Left cardiac atrium (tissue), 4 donors: ENCODE measurements at places on chromosomes 2 and 18. TPM values are rescaled to one million over a fixed set of nuclear protein-coding genes. Genes with fewer than 3 reads are reported as not detected.

GRCh38 chr2:106272216-106272807 lies 78.2 kb upstream of the UXS1 start:
- DNase-seq = no peak

DNA sequence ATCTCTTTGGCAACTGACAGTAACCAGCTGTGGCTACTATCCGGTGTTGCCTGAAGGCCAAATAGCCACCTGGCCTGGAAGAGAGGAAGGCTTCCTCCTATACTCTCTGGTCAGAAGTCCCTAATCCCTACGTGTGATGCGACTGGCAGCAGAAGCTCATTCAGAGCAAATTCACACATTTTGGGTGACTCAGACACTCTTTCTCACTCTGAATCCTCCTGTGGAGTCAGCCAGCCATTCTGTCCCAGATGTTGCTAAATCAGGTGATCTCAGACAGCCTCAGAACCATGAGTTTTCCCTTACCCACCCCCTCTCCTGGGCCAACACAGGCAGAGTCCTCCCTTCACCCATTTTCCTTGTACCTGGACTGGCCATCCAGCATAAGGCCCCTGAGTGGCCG lies 34.7 kb downstream of the CFAP53 start:
- no peak for DNase-seq

DNA sequence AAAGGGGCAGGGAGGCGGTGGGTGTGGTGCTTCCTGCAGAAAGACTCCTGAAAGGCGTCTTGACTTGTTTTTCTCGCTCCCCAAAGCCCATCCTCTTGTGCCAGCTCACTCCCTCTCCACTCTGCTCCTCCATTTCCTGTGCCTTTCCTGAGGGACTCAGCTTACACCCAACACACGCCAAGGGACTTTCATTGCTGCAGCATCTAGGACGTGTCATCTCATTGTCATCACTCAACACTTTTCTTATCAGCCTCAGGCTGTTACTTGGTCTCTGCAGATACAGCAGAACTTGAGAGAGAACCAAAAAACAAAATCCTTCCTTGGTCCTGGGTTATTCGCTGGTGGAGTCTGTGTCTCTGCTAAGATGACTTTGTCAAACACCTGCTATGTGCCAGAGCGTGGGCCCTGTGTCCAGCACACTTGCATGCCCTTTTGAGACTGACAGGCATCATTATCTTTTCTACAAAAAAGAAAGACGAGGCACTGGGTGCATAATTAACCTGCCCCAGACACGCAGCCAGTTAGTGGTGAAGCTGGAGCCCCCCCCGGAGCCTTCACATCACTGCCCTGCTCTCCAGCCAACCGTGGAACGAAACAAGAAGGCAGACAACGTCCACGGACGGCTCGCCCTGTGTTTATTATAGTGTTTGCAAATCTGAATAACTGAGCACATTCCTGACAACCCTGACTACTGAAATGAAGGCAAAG lies 261.7 kb upstream of the HDAC4 start:
- no peak for DNase-seq

DNA sequence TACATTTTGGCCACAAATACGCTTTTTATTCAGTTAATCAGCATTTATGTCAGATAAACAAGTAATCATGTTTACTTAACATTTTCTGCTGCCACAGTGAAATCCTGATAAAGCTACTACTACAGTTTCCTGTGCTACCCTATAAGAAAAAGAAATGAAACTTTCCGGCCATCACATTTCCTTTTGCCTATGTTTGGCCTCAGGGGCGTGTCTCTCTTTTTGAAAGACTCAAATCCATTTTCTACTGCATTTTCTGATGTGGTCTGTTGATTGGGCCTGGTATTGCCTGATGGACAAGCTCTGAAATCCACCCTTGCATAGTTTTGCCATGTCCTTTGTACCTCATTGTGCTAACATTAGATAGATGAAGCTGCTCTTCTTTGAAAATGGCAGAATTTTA lies 152.6 kb downstream of the AGPS start:
- no peak for DNase-seq

GRCh38 chr18:12838178-12838634 lies 45.8 kb downstream of the PTPN2 start:
- peak; percentile 42 for DNase-seq

RBM44 gene
- total RNA-seq = 0.47 TPM

GRCh38 chr18:71998547-71999097 lies 545.5 kb downstream of the CBLN2 start:
- DNase-seq = no peak

GRCh38 chr2:36214691-36215090 lies 140.9 kb upstream of the CRIM1 start:
- DNase-seq = no peak

DNA sequence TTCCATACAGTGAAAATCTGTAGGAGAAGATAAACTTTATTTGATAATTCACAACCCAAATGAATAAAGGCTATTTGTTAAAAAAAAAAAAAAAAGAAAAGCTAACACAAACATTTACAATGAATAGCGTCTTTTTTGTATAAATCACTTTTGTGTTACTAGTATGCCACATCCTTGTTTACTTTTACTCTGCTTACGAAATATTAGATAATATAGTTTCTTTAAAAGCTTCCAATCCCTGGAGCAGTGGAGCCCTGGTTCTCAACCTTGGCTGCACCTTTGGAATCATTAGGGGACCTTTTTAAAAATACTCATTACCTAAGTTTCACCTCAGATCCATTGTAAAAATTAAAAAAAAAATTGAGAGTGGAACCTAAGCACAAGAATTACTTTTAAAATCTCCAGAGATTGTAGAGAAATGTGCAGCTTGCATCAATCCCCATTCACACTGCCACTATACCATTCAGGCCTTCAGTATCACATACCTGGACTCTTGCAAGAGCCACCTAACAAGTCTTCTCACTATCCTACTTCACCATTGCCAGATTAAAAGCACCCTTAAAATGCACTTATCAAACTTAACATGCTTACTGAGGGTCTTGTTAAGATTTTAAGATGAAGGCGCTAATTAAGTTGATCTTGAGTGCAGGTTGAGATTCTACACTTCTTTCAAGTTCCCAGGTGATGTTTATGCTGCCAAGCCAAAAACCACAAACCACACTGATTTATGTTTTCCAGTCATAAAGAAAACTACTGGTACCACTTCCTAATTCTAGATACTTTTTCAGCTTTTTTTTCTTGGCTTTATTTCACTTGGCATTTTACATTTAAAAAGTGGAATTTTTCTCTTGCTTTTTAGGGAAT lies 59.7 kb upstream of the ZC3H15 start:
- DNase-seq = no peak

- no peak for DNase-seq
Measured at GRCh38 chr18:3458952-3459853, 9.2 kb downstream of the TGIF1 start.

DNA sequence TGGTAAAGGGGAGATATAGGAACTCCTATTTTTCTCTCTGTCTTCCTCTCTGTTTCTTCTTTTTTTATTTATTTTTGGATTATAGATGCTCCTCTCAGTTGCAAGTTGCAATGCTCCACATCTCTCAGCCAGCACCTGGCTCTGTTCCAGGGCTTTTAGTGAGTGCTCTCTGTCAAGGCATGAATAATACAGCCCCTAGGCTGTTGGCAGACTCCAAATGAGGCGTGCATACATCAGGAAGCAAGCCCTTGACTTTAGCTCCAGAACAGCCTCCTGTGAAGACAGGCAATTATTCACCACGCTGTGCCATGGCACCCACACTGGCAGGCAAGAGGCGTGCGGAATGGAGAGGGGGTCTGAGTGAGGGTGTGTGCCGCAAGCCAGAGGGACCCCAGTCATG lies 228.1 kb upstream of the PXDN start:
- peak; percentile 40 for DNase-seq

GRCh38 chr2:9709539-9710285 lies 78.9 kb upstream of the YWHAQ start:
- DNase-seq = no peak

DNA sequence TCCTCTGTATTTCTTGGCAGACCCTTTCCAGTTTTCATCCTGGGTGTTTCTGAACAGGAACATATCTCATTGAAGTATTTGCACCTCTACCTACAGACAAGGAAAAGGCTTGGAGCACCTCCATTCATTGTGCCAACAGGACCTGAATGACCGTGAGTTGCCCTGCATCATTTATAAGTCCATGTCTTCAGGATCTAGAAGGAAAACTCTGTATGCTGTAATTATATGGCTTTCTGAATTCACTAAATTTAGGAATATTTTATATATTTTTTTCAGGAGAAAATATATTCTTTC lies 402.3 kb upstream of the SLC14A2 start:
- no peak for DNase-seq

DNA sequence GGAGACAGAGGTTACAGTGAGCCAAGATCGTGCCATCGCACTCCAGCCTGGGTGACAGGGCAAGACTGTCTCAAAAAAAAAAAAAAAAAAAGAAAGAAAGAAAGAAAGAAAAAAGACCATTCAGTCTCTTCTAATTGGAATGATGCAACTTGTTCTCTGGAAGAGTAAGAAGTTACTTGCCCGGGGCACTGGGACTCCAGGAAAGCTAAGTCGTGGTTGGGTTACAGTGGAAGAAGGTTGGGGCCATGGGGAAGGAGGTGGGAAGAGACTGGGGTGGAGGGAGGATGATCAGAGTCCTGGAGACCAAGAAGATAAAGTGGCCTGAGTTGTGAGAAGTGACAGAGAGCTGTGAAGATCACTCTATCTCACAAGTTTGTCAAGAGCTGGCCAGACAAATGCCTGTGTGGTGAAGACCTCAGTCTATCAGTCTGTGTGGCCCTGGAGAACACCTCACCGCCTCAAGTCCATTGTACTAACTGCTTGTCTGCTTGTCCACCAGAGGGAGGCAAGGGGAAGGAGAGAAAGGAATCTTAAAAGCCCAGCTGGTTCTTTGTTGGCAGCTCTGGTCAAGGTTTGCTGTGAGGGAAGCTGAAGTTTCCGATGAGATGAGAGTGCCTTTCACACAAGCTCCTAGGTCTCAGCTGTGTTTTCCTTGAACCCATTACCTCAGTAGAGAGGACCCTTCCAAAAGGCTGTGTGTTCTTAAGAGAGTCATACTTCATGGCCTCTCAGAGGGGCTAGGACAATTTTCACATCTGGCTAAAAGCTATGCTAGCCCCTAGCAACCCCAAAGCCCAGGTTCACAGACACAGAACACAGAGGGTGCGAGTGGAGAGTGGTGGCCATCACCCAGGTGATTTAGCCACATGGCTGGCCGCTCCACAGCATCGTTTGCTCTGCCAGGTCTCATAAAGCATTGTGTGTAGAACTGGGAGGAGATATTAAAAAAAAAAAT lies 72.0 kb upstream of the TMEM178A start:
- peak; percentile 31 for DNase-seq

- DNase-seq = no peak
Measured at GRCh38 chr2:30665761-30666265, 141.4 kb downstream of the CAPN13 start.

- no peak for DNase-seq
Measured at GRCh38 chr2:230412371-230412711, 3.7 kb upstream of the SP100 start.

ACMSD gene
- not detected for total RNA-seq

DNA sequence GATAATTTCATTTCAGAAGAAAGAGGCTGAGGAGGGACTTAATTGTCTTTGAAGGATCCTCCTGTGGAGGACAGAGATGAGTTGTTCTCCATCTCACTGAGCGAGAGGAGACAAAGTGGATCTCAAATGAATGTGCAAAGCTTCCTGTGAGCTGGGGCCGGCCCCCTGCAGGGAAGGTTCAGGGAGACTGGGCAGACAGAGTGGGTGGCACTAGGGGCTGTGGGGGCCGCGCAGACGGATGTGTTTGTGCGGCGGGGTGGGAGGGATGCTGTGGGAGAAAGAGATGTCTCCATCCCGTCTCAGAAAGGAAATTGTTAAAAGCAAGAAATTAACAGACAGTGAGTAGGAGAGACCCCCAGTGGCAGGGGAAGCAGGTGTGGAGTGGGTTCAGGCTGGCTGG lies 29.1 kb downstream of the KLHL29 start:
- no peak for DNase-seq

GRCh38 chr18:75261430-75262223 lies 51.0 kb downstream of the TSHZ1 start:
- DNase-seq = no peak

MYOM1 gene
- total RNA-seq = 263 TPM

- DNase-seq = no peak
Measured at GRCh38 chr2:105087273-105087672, 49.4 kb downstream of the MRPS9 start.

SP3 gene
- total RNA-seq = 49.0 TPM

SERPINB2 gene
- total RNA-seq = 0.37 TPM

- no peak for DNase-seq
Measured at GRCh38 chr2:213067888-213068287, 83.5 kb downstream of the IKZF2 start.

- no peak for DNase-seq
Measured at GRCh38 chr18:63888470-63889190, 1.1 kb downstream of the SERPINB2 start.

CLEC4F gene
- 0.21 TPM for total RNA-seq

CXCR1 gene
- 0.97 TPM for total RNA-seq
